Fibroblast of mammary gland (primary cell): ENCODE measurements at places on chromosomes 2 and 18.

GRCh38 chr18:4193086-4193485 is 262.0 kb downstream of the DLGAP1 start:
- DNase-seq, result no peak

DNA sequence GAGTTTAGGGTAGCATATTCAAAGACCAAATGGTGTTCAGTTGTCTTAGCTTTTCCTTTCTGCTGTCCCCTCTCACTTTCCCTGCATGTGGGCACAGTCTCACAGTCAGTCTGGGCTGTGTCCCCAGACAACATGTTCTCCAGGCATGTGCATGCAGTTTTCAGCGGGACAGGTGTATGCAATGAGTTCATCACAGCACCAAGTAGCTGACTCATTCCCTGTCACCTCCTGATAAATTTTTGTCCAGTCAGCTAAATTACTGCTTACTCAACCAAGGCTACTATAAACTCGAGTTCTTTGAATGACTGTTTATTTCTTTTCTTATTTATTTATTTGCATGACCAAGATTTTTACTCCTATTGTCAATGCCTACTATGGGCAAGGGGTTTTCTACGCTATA is 148.8 kb upstream of the CDH19 start:
- DNase-seq, result no peak

GRCh38 chr2:236568922-236569572 is 578 bp upstream of the ACKR3 start:
- DNase-seq, result no peak

- no peak for DNase-seq
These were observed 103.2 kb upstream of the WDR75 start for GRCh38 chr2:189338115-189338514.

GRCh38 chr2:70772486-70773155 is 4.6 kb upstream of the ADD2 start:
- DNase-seq, result no peak
